ENCODE measurements at places on chromosomes 1 and 21. TPM values are rescaled to one million over a fixed set of nuclear protein-coding genes. Genes with fewer than 3 reads are reported as not detected.

DNA sequence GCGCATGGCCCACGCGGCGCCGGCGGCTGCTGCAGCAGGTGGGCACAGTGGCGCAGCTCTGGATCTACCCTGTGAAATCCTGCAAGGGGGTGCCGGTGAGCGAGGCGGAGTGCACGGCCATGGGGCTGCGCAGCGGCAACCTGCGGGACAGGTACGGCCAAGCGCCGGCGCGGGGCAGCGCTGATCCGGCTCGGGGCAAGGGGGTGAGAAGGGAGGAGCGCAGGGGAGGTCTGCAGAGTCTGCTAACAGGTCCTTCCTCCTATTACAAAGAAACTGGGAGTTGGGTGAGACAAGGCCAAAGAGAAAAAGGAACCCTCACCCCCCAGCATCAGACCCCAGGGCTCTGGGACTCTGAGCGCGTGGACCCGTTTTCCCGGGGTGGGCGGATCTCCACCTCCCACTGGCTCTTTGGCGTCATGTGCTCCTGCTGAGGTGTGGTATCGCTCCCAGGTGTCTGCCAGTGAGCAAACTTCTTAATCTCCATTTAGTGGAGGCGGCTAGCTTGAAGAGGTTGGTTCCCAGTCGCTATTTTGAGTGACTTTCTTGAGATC is 431 bp downstream of the MTARC1 start:
- no peak for DNase-seq

DNA sequence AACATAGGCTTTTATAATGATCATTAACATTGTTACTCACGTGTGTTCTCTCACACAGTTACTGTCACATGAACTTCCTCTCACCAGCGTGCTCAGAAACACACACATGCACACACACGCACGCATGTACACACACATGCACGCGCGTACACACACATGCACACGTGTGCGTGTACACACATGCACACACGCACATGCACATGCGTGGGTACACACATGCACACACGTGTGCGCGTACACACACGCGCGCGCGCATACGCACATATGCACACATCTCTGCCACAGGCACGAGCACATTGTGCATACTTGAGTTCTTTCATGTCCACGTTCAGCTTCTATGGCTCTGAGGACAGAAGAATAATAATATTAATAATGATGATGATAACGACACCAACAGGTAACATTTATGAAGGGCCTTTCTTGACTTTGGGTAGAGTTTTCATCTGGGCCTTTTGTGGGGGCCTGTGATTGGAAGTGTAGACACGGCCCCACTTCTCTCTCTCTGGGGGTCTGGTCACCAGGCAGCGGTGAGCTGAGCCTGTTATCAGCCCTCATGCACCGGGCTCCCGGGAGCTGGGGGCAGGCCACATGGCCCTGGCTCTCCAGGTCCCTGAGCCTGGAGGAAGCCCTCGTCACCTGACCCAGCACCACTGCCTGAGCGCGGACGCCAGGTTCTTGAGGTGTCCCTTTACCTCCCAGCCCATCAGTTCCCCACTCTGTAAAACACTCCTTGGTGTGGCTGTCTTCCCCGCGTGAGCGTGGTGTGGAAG is 7.0 kb downstream of the EPHA8 start:
- no peak for DNase-seq

DNA sequence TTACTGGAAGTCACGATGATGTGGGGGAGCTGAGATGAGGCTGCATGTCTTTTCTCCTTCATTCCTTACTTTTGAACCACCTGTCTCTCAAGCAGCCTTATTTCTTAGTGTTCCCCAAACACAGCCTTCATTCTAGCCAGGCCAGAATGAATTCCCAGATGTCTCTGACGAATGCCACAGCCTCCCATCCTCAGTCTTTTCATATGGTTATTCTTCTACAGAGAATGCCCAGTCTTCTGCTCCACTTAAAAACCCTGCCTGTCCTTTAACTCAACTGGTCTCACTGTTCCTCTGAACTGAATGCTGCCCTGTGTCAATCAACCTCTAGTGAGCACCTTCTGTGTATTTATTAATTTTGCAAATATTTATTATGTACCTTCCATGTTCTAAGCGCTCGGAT is 156.2 kb downstream of the PLA2G4A start:
- DNase-seq, result no peak

- DNase-seq, result no peak
These were observed 21.9 kb downstream of the DISP3 start for GRCh38 chr1:11500881-11501280.

The MR1 gene
- total RNA-seq, result 11.8 TPM

DNA sequence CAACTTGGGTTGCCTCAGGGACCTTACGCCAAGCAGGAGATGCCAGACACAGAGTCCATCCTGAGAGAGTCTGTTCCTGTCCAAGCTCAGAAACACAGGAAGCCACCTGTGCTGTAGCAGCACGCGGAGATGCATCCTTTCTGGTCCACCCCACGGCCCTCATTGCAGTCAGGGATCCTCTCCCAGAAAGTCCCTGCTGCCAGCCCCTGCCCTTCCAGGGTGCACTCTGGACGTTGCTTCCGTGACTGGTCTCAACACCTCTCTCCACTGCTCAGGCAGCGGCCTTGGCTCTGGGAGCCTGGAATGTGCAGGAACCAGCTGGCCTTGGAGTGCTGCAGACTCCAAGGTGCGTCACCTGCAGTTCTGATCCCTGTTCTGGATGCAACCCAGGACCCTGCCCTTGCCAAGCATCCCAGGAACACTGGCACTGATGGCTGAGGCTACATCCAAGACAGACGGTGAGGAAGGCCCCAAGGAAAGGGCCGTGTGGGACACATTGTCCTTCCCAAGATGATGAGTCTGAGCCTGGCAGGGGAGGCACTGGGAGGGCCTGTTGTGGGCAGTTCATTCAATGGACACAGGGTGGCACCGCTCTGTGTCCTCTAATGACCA is 21.7 kb upstream of the COL6A1 start:
- no peak for DNase-seq

The SIPA1L2 gene
- total RNA-seq, result 7.0 TPM

The NCSTN gene
- total RNA-seq, result 80.3 TPM

- DNase-seq, result no peak
These were observed 72.4 kb upstream of the SSX2IP start for GRCh38 chr1:84762664-84763063.

GRCh38 chr21:27201197-27201596 is 234.3 kb upstream of the ADAMTS5 start:
- DNase-seq, result no peak

The FAM151A gene
- total RNA-seq, result not detected

DNA sequence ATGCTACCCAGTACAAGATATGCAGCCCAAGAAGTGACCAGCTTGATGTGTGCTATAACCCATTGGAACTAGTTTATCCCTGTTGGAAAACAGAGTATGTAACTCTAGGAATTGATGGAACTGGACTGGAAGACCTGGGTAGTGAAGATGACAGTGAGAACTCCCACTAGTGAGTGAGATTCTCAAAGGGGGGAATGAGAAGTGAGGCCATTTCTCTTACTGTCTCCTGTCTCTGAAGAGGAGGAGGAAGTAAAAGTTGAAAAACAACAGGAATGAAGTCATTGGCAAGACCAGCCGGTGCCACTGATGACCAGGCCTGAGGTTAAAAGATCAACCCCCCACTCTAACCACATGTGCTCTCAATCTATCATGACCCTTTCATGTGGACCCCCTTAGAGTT is 20.9 kb downstream of the PLA2G2F start:
- DNase-seq, result no peak

Measured in myocyte (in vitro differentiated cells).